Activated CD4-positive, alpha-beta T cell treated with anti-CD3 and anti-CD28 coated beads, Interleukin-2, Interleukin-6, amounts not matched to agents 100 ng/mL and 50 ng/mL, durations not matched to agents 16 hours and 8 hours (primary cell): ENCODE measurements at places on chromosomes 6 and 20.
A peak's percentile ranks its signal among the peaks of the same experiment; 100 is the strongest.

DNA sequence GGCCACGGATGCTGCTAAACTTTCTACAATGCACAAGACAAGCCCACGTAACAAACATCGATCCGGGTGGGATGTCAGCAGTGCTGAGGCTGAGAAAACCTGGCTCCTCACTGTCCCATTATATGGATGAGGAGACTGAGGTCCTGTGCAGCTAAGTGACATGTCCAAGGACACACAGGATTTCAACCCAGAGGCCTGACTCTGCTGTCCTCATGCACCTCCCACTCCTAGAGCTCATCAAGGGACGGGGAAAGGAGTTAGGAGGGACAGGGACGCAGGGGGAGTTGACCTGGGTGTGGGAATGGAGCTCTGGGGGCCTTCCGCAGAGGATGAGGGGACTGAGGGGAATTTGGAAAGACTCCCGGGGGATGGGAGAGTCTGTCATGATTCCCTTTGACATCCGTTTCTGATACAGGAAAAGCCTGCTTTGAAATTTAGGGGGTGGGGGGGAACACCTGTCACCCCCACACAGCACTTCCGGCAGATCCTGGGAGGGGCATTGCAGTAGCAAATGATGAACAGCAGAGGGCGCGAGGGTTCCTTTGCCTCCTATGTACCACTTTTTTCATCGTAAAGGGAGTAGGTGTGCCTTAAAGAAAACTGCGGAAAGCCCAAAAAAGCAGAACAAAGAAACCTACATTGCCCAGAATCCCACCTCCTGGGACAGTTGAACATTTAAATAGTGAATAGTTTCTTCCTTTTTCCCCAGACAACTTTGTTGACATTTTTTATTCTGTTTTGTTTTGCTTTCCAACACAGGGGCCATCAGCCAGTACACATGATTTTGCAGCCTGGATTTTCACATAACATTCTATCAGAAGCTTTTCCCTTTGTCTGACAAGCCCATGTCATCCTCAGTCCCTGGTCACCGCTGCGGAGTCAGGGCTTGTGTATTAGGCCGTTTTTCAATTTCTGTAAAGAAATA, 48.6 kb downstream of the SLC2A10 start:
- peak; percentile 70 for DNase-seq

- no peak for DNase-seq
Measured at GRCh38 chr6:152723398-152723797, 25.7 kb downstream of the MYCT1 start.

- peak; percentile 78 for DNase-seq
Measured at GRCh38 chr6:52416629-52417151, 3.5 kb upstream of the EFHC1 start.

- DNase-seq = peak; percentile 59
Measured at GRCh38 chr20:63980317-63980805, 571 bp upstream of the PRPF6 start.

DNA sequence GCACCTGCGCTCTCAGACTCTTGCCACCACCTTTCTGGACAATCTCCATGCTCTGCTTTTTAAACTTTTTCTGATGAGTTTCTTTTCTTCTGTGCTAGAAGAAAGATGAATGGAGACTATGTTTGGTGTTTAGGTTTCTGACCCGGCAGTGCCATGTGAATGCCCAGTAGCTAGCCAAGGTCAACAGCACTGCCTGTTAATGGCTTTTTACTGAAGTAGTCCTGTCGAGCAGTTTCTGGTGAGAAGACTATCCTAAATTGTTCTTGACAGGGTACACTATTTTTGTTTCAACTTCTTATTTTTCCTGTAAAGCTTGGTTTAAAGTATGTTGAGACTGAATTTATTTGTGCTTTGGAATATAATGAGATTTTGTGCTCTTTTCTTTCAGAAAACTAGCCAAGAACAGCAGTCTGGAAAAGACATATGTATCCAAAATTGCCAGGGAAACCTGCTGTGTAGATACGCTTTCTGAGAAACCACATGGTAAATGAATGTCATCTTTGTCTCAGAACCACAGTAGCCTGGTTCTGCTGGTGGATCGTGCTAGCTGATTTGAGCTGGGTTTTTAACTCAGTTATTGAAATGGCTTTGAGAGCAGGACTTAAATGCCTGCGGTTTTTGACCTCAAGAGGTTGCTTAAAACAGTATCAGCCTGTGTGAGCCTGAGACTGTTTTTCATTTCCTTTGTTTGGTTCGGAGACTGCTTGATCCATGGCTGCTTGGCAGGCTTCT, 48.1 kb downstream of the KCNS1 start:
- DNase-seq = peak; percentile 71

GRCh38 chr20:25444556-25444955, 37.1 kb downstream of the GINS1 start:
- no peak for DNase-seq

- peak; percentile 64 for DNase-seq
Measured at GRCh38 chr20:1619861-1620444, at the start of gene SIRPB1. Gene SIRPB1, minus strand, starts transcription at chr20:1620009. Its CDS starts 65 bp downstream, at chr20:1619944.

DNA sequence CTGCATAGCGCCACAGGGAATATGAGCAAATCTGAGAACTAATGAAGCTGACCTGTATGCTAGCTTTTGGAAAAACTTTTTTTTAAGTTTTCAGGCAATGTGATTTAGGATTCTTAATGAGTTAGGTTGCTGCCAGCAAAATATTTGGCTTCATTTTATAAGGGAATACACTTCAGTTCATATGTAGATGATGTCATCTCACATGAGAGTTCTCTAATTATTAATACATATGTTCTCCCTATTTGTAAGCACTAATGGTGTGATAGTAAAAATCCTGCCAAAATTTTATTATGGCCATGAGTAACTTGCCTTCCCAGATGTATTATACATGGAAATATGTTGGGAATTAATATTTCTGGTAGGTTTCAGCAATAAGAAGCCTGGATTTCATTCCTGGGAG, 573.8 kb downstream of the EPM2A start:
- no peak for DNase-seq

DNA sequence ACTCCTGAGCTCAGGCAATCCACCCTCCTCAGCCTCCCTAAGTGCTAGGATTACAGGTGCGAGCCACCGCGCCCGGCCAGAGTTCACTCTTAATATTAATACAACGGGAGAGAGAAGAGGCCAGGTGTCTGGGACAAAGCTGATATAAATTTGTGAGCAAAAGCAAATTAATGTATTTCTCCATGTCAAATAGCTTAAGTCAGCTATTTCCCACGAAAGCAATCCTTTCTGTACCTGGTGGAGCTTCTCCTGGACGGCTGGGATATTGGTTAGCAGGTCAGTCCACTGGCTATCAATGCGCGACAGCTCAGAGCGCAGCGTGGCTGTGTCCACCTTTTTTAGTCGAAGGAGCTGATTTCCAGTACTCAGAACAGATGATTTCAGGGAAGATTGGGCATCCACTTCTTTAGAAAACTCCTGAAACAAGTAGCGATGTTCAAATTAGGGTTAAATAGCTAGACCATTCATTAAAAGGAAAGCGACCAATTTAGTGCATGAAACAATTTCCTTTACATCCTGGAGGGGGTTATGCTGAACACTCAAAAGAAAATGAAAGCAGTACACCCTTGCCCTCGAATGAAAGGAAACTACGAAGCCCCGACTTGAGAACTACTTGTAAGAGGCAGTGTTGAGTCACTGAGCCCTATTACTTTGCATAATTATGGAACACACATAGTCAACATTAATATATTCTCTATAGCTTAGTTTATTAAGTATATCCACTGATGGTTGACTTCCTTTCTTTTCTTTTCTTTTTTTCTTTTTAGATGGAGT, 403.4 kb downstream of the SYNE1 start:
- peak; percentile 33 for DNase-seq

GRCh38 chr20:35719717-35720116, 20.5 kb downstream of the ROMO1 start:
- no peak for DNase-seq

GRCh38 chr20:20461551-20461950, 93.6 kb downstream of the INSM1 start:
- no peak for DNase-seq

DNA sequence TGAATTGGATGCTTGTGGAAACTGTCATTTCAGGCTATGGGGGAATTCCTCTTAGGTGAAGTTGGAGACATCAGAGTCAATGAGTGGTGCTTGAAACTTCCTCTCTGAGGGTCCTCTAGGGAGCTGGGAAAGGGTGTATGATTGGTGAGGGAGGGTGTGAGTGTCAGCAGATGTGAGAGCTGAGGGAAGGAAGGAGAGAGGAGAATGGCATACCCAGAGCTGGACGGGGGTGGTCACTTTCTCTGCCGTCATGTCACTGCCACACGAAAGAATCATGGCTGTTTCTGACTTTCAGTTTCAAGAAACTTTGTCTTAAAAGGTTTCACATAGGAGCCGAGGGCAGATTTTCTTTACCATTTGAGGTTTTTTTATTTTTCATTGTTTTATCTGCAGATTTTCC, 50.3 kb downstream of the DEK start:
- no peak for DNase-seq

- no peak for DNase-seq
Measured at GRCh38 chr6:84066536-84066935, 33.0 kb downstream of the MRAP2 start.

DNA sequence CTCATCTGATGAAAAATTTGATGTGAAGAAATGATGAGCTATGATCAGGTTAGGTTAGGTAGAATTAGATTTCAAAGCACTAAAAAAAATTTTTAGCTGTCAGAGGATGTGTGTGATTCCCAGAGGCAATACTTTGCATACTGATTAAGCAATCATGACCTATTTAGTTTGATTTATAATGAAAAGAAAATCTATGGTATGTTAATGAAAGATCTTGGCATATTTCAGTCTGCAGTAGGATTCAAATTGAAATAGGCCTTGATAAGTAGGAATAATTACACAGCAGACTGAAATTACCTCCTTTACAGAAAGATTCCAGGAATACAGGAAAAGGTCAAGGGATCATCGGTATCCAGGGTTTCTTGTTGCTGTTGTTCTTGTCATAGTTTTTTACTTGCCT, 69.3 kb downstream of the HDDC2 start:
- DNase-seq = no peak
